ENCODE measurements at places on chromosomes 2 and 18.

- no peak for DNase-seq
Observed at GRCh38 chr2:188577231-188577630, 285.6 kb downstream of the GULP1 start.

- no peak for DNase-seq
Observed at GRCh38 chr2:103788951-103789350, 1027.1 kb downstream of the TMEM182 start.

DNA sequence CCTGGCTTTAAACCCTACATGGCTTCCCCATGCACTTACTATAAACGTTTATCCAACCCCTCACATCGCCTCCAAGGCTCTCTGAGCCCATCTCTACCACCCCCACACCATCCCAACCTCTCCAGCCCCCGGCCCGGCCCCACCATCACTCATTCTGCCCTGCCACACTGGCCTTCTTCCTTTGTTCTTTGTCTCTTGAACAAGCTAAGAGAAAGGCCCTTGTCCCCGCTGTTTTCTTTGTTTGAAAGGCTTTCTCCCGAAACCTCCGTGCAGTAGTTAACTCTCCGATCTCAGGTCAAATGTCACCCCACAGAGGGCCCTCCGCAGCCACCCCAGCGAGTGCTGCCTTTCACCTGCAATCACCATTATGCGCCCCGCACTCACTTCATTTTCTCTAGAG is 100.4 kb downstream of the AFF3 start:
- no peak for DNase-seq

GRCh38 chr18:31056296-31056695 is 13.8 kb upstream of the DSC3 start:
- DNase-seq: no peak

DNA sequence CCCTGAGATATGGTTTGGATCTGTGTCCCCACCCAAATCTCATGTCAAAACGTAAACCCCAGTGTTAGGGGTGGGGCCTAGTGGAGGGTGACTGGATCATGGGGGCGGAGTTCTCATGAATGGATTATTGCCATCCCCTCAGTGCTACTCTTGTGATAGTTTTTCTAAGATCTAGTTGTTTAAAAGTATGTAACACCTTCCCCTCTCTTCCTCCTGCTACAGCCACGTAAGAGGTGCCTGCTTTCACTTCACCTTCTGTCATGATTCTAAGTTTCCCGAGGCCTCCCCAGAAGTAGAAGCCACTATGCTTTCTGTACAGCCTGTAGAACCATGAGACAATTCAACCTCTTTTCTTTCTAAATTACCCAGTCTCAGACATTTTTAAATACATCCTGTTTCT is 16.9 kb downstream of the PUM2 start:
- DNase-seq: no peak

- no peak for DNase-seq
Observed at GRCh38 chr2:120613742-120614571, 121.7 kb upstream of the GLI2 start.

- DNase-seq: no peak
Observed at GRCh38 chr18:5478261-5478660, 65.5 kb downstream of the EPB41L3 start.

DNA sequence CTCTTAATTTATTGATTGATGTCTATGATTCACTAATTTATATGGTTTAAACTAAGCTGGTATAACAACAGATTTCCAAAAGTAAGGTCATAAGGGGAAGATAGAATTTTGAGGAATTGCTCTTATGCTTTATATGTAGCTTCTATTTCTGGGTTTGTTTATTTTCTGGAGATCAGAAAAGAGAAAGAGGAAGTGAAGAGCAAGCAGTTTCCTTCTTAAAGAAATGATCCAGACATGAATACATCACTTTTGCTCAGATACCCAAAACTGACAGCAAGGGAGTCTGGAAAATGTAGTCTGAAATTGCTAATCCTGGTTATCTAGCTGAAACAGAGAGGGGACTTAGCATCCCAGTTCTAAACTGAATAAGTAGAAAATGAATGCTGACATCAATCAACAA is 912.5 kb upstream of the CRIM1 start:
- DNase-seq: no peak

DNA sequence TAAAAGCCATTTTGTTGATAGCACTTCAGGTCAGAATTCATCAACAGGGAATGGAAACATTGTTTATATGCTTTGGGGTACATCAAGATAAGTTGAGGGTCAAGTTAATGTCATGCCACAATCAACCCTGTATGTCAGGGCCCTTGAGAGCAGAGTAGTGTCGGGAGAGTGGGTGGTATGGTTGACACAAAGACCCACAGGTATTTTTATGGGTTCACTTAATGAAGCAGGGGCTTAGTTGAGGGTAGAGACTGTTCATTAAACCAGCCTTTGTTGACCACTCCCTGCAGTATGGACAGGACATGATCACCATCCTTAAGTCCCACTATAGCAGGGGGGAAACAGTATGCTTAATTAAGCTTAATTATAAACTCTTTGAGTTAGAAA is 5.7 kb downstream of the RPL37A start:
- no peak for DNase-seq

DNA sequence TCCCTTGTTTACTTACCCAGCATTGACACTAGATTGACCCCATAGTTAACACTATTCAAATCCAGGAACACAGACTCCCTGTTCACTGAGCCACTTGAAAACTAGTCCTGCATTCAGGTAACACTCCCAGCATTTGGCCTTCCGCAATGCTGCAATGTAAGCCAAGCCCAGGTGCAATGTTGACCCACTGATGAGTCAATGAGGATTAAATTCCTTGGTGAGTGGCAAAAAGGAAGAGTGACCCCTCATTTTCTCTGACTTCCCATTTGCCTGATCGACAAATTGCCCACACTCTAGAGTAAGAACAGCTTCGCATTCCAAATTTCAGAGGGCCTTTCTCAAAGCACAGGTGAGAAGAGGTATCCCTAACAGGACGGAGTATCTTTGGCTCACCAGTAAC is 251.9 kb downstream of the FBXO15 start:
- no peak for DNase-seq

Measured in stimulated activated naive CD4-positive, alpha-beta T cell (primary cell).